ENCODE measurements at places on chromosomes 16 and 17.

GRCh38 chr16:50644729-50645128, 36.4 kb downstream of the SNX20 start:
- peak; percentile 47 for DNase-seq

DNA sequence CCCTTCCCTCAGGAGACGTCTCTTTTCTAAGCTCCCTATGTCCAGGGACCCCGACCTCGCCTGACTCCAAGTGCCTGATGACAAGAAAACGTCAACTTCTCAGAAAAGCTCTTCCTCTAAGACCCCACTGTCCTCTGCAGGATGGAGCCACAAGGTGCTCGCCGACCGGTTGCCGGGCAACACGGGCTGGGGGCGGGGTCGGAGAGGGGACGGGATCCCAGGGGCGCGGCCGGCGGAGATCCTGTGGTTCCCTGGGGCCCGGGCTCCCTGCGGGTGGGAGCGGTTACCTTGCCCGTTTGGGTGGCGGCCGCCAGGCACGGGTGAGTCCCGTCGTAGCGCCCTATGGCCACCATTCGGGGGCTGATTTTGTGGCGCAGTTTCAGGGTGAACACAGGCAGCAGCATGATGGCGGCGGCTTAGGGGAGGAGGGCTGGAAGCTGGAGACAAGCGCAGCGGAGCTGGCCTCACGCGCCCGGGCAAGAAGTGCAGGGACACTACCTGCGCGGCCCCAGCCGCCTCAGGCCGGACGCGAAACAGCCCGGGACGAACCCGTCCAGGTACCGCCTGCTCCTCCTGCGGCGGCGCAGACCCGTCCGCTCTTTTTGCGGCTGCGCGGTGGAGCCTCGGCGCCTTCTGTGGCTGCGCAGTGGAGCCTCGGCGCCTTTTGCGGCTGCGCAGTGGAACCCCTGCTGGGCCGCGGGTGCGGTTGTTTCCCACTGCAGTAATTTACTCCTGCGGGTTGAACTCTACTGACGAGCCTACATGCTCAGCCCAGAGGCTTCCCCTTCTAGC, at the start of gene BBS2:
TSS of gene BBS2 (minus strand) at position 566 of the 792 bp plus-strand sequence. CDS start at position 404, 162 bp downstream.
- peak; percentile 95 for DNase-seq

DNA sequence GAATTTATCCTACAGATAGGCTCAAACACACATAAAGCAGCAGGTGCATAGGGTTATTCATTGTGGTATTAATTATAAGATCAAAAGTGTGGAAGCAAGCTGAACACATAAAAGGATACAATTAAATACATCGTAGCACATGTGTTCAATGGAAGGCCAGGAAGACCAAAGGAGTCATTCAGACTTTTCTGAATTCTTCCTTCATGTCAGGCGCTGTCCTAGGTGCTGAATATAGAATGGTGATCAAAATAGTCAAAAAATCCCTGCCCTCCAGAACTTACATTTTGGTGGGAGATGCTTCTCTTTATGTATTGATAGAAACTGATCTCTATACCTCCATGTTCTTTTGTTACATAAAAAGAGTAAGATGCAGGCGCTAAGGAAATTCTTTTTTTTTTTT, 439.0 kb upstream of the ASIC2 start:
- DNase-seq: no peak

- no peak for DNase-seq
These were observed 23.9 kb upstream of the TOM1L1 start for GRCh38 chr17:54876656-54877195.

DNA sequence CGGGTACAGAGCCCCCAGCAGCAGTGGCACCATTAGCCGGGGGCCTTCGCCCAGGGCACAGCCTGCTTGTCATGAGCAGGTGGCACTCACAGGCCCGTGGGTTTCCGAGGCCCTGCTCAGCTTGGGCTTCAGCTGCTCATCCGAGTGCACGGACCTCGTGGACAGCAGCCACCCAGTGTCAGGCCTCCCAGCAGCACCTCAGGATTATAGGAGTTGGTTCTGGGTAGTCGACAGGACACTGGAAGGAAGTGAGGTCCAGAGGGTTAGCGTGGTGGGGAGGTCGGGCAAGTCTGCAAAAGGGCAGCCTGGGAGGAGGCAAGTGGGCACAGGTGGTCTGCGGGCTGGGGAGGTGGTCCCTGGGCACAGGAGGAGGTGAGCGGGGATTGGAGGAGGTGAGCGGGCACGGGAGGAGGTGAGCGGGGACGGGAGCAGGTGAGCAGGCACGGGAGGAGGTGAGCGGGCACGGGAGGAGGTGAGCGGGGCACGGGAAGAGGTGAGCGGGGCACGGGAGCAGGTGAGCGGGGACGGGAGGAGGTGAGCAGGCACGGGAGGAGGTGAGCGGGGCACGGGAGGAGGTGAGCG, 5.1 kb upstream of the CPNE7 start:
- no peak for DNase-seq

DNA sequence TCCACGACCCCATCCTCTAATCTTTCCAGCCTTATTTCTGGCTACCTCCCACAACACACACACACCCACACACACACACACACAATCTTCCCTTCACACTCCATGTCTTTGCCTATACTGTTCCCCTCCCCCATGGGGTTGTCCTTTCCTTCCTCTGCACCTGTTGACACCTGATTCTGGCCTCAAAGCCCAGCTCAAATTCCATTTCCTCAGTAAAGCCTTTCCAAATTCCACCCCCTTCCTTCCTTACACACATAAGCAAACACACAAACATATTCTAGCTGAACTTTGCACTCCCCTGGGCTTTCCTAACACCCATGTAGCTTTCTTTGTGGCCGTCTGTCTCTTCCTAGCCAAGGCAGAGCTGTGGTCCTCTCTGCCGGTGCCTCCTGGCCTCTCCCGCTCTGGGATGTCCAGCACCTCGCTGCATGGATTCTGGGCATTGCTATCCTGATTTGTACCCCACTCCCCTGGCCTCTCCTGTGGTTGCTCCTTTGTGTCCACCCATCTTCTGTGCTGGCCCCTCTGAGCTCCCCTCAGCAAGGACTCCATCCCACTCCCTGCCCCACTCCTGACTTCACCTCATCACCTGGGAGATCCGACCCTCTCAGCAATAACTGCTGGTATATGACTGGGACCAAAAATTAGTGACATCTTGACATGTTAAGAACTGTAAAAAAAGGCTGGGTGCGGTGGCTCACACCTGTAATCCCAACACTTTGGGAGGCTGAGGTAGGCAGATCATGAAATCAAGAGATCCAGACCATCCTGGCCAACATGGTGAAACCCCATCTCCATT, 8.4 kb upstream of the SRCIN1 start:
- no peak for DNase-seq

GRCh38 chr17:40532520-40533253, 31.3 kb upstream of the TNS4 start:
- peak; percentile 25 for DNase-seq

- DNase-seq: no peak
These were observed 775.2 kb upstream of the RBFOX1 start for GRCh38 chr16:6557353-6558023.

DNA sequence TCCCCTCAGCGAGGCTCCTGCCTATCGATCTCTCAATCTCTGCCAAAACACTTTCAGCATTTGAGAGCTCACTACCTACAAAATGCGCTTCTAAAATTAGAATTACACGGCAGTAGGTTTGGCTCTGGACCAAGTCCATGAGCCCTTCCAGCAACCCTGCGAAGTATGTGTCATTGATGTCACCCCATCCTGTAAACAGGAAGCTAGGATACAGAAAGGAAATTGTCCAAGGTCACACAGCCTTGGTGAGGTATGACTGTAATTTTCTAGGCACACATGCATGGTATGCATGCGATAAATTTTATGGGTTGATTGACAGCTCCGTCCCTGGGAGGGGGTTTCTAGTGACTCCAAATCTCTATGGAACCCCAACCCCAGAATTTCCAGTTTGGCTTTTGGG, 330.3 kb upstream of the CDH5 start:
- no peak for DNase-seq
